ENCODE measurements at places on chromosomes 1 and 21. TPM values are rescaled to one million over a fixed set of nuclear protein-coding genes. Genes with fewer than 3 reads are reported as not detected.

Gene RASAL2
- total RNA-seq, result not detected

Gene FAM72B
- total RNA-seq, result 26.9 TPM

GRCh38 chr21:31629972-31630711 lies 29.4 kb upstream of the SOD1 start:
- no peaks in the 10 kb centered on the region for H3K36me3 ChIP-seq
- H3K27ac ChIP-seq, result no peak overlapping the region
- no peaks in the 10 kb centered on the region for H3K27me3 ChIP-seq
- no peak overlapping the region for H3K4me3 ChIP-seq

GRCh38 chr1:236514703-236515442 lies 8.9 kb upstream of the LGALS8 start:
- no peak overlapping the region for H3K4me3 ChIP-seq
- no peaks in the 10 kb centered on the region for H3K27me3 ChIP-seq
- no peaks in the 10 kb centered on the region for H3K36me3 ChIP-seq
- H3K4me1 ChIP-seq, result peaks cover 7% of the 10 kb centered on the region
- DNase-seq, result no peak

DNA sequence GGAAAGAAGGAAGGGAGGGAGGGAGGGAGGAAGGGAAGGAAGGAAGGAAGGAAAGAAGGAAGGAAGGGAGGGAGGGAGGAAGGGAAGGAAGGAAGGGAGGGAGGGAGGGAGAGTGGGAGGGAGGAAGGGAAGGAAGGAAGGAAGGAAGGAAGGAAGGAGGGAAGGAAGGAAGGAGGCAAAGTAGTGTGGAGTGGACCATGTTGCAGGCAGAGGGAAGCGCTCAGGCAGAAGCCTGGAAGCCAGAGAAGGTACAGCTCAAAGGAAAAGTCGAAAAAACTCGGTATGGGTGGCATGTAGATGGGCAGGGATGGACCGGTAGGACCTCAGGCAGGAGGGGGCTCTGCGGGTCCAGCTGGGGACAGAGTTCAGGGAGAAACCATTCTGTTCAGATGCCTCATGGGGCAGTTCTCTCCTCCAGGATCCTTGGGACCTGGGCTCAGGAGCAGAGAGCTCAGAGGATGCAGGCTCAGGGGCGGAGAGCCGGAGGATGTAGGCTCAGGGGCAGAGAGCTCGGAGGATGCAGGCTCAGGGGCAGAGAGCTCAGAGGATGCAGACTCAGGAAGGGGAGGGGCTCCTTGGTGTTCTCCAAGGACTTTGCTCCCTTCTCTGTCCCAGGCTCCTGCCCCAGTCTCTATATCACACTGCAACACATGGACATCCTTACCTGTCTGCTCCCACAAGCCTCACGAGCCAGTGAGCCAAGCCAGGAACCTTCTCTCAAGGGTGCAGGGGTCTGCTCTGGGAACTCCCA lies 13.6 kb upstream of the PADI3 start:
- no peaks in the 10 kb centered on the region for H3K4me1 ChIP-seq
- DNase-seq, result no peak
- no peak overlapping the region for H3K27ac ChIP-seq
- H3K27me3 ChIP-seq, result peaks cover 11% of the 10 kb centered on the region
- no peak overlapping the region for H3K4me3 ChIP-seq
- H3K36me3 ChIP-seq, result no peaks in the 10 kb centered on the region

DNA sequence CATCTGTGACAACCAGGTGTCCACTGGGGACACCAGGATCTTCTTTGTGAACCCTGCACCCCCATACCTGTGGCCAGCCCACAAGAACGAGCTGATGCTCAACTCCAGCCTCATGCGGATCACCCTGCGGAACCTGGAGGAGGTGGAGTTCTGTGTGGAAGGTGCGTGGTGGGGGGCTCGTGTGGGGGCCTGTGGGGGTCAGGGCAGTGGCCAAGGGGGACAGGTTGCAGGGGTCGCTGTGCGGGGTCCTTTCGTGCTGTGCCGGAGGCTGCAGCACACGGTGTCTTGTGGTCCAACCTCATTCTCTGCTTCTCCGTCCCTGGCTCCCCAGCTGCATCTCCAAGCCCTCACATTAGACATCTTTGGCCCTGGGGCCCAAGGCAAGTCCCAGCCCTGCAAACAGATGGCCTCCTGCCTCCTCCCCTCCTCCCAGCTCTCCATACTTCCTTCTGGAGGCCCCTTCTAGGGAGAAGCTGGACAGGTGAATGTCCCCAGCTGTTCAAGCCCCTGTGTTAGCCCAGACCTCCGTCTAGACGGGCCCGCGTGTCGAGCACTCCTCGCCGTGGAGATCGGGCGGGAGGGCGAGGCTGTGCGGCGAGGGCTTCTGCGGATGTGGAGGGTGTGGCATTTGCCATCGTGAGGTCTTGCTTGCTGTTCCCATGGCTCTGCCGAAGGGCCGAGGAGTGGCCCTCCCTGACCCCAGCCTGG lies 2.5 kb downstream of the AGRN start:
- H3K36me3 ChIP-seq, result no peaks in the 10 kb centered on the region
- no peak for DNase-seq
- H3K4me1 ChIP-seq, result no peaks in the 10 kb centered on the region
- H3K27me3 ChIP-seq, result peaks cover 4% of the 10 kb centered on the region

DNA sequence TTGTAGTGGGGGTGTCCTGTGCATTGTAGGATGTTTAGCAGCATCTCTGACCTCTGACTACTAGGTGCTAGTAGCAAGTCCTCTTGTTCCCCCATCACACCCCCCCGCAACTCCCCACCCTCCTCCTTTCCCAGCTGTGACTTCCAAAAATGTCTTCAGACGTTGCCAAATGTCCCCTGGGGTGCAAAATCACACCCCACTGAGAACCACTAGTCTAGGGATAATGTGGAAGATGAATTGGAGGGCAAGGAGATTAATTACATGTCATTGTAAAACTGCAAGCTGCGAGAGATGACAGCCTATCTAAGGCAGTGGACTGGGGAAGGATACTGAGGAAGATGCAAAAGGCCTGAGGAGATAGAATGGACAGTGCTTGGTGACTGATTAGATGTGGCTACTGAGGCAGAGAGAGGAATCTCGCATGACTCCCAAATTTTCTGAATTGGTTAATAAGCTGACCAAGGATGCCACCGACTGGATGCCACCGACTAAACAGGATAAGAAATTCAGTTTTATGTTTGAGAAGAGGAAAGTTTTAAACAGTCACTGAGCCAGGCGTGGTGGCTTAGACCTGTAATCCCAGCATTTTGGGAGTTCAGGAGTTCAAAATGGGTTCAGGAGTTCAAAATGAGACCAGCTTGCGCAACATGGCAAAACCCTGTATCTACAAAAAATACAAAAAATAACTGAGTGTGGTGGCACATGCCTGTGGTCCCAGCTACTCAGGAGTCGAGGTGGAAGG lies 3.1 kb upstream of the JAK1 start:
- no peak for DNase-seq
- peaks cover 3% of the 10 kb centered on the region for H3K36me3 ChIP-seq
- H3K27me3 ChIP-seq, result no peaks in the 10 kb centered on the region
- H3K4me3 ChIP-seq, result no peak overlapping the region
- H3K27ac ChIP-seq, result no peak overlapping the region
